Liver (tissue), 10 donors: ENCODE measurements at places on chromosomes 2 and 18.

- no peak for DNase-seq
Observed at GRCh38 chr2:215769246-215769645, 244.1 kb downstream of the MREG start.

DNA sequence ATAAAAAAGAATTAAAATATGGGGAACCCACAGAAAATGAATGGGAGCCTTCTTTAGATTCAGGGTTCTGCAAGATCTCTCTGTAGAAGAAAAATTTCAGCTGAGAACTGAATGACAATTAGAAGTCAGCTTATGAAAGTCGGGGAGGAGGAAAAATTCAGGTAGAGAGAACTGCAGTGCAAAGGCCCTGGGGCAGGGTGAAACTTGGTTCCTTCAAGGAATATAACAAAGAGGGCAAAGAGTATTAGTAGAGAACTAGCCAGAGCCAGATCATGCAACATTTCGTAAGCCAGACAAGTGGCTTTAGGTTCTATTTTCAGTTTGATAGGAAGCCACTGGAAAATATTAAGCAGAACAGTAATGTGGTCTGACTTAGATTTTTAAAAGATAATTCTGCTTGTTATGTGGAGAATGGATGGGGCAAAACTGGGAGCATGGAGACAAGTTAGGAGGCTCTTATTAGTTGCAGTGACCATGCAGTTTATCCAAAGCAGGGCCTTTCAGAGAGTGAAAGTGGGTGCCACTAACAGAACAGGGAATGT is 27.9 kb downstream of the RAB27B start:
- DNase-seq = no peak

GRCh38 chr2:63742580-63742976 is 99.1 kb upstream of the UGP2 start:
- no peak for DNase-seq

- no peak for DNase-seq
Observed at GRCh38 chr2:120498576-120499394, 152.8 kb downstream of the INHBB start.

DNA sequence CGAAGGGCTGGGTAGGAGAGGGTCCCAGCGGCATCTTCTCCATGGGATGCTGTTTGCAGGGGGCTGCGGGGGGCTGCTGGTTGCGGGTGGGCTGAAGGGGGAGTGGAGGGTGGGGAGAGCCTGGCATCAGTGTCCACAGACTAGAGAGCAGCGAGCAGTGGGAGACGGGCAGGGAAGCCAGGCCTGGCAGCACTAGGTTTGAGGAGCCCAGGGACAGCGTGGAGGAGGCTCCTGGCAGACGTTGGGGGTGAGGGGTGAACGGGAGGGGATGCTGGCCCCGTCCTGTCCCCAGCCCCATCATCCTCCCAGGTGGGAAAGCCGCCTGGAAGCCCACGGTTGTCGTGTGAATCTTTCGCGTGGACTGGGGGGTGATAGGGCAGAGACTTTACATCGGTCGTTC is 48.2 kb upstream of the TFCP2L1 start:
- no peak for DNase-seq
